ENCODE measurements at places on chromosomes 2 and 18.
A peak's percentile ranks its signal among the peaks of the same experiment; 100 is the strongest.

GRCh38 chr2:127640082-127641072, 5.6 kb upstream of the GPR17 start:
- peak; percentile 51 for DNase-seq

DNA sequence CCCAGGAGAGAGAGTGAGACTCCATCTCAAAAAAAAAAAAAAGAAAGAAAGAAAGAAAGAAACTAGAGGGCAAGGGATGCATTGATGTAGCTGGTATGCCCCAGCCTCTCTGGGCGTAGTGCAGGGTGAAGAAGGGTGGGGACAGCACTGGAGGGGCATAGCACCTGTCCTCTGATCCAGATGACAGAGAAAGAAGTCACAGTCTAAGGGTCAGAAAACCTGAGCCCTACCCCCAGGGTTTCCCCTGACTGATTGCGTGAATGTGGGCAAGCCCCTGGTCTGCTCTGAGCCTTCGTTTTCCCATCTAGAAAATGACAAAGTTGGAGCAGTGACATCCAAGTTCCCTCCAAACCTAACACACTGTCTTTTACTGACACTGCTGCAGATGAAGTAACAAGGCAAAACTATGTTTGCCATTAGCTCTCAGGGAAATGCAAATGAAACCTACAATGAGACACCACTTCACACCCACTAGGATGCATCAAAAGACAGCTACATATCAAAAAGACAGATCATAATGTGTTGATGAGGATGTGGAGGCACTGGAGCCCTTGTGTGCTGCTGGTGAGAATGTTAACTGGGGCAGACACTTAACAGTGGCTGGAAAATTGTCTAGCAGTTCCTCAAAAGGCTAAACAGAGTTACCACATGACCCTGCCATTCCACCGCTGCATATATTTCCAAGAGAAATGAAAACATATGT, 19.5 kb upstream of the YWHAQ start:
- DNase-seq, result no peak

DNA sequence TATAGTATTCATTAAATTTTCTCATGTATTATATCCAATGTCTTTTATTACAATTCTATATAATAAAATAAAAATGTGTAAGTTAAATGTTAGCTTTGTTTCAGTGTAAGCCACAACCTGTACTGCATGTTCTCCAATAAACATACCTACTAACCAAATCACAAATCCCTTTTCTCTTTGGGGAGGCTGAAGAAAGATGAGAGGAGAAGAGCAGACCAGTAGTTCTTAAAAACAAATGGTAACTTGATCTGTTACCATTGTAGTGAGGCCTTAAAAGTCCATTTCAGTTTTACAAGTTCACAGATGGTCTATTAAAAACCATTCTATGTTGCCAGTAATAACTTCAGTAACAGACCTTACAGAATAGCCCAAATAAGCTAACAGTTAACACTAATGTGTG, 100.5 kb downstream of the SOS1 start:
- DNase-seq, result no peak

- DNase-seq, result no peak
Measured at GRCh38 chr2:237879991-237880560, 20.7 kb downstream of the RAMP1 start.

GRCh38 chr2:162174746-162175145, 22.7 kb upstream of the GCG start:
- DNase-seq, result no peak

DNA sequence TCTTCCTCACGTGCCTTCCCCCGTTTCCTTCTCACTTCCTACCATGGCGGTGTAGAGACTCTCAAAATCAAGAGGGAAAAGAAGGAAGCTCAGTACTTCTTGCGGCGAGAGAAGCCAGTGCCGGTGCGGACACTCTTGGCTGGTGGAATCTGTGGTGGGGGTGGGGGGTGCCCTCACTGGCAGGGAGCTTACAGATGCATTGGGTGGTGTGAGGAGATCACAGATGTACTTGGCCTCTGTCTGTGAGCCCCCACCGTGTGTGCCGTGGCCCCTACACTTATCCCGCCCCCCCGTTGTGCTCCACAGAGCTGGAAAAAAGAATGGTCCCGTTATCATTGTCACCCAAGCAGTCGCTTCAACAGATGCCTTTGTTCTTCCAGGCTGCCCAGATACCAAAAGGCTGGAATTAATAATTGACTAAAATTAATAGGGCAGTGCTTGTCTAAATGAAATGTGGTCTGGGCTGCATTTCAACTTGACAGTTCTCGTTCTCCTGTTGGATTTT, 79.8 kb downstream of the VAPA start:
- DNase-seq, result no peak

GRCh38 chr2:86700690-86701089, 19.4 kb upstream of the RMND5A start:
- no peak for DNase-seq

- DNase-seq, result peak; percentile 29
Measured at GRCh38 chr18:2906704-2907549, 60.1 kb downstream of the EMILIN2 start.

DNA sequence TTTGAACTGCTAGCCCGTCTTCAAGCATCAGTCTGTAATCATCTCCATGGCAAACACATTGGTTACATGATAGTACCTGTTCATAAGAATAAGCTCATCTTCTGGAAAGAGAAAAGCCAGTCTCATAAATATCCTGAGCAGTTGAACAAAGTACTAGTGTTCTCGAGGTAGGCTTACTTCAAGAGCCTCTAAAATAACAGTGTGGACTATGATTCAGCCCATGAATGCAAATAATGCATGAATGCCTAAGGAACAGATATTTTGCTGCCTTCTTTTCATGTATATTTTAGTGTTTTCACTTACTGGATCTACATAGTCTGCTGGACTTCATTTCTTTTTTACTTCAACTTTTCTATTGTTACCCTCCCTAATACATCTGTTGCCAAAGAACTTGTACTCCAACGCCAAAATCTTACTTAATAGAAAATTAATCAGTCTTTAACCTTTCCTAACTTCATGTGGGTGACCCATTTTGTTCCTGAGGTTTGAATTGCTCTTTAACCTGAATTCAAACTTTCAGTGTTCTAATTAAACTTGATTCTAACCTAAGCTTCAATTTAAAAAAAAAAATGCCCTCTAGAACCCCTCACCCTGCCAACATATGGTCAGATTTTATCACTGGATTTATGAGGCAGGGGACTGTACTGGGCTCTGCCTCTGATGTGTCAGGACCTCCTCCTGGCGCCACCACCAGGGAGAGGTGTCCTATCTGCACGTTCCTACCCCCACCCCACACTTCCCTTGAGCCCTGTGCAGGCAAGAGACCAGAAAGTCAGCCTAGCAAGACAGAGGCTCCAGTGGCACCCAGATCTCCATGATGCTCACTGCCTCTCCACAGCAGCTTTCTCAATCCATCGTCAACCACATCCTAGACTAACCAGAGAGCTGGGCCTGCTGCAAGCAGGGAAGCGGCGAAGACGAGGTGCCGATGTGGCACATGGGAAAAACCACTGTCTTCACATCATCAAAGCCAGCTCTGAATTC, 264.7 kb upstream of the ID2 start:
- no peak for DNase-seq

- DNase-seq, result no peak
Measured at GRCh38 chr2:203395858-203396257, 67.7 kb downstream of the ABI2 start.

DNA sequence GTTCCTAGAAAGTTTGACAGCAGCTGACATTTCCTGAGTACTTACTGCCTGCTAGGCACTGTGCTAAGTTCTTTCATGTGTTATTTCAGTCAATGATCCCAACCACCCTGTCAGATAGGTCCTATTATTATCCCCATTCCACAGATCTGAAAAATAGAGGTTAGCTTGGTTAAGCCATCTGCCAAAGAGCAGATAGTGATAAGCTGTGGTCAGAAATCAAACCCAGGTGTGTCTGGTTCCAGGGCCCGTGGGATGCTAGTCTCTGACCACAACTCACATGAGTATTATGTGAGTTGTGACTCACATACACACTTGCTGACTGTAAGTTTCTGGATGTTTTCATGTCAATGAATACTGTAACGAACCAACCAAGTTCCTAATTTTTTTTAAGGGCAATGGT, 132.0 kb upstream of the APCDD1 start:
- no peak for DNase-seq

DNA sequence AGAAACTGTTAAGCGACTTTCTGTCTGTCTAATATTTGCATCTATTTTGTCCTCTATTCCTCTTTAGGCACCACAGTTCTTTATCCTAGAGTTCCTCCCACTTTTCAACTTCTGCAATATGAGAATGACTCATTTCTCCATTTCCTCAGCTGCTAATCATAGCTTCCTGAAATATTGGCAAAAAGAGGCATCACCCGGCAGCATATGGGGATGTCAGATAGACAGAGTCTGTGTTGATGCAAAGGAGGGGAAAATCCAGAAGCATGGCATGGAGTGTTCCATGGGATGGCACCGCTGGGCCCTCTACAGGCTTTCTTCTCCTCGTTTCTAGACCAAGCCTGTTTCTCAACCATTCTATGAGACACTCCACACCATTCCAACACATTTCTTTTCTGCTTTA, 93.4 kb downstream of the DOCK10 start:
- DNase-seq, result no peak

DNA sequence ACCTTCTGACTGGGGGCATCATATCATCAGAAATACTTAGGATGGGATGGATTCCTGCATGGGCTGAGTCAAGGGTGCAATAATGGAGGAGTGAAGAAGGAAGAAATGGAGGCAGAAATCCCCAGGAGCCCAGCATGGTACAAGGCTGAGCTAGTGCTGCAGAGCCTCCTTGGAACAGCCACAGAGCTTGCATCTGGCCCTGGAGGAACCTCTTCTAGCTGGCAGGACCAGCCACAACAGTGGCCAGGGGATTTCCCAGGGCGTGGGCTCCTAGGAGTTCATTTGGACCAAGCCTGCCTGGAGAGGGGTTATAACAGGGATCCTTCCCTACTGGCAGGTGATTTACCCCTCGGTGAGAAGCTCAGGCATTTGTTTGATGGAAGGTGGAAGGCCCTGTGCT, 4.7 kb upstream of the IL37 start:
- no peak for DNase-seq

DNA sequence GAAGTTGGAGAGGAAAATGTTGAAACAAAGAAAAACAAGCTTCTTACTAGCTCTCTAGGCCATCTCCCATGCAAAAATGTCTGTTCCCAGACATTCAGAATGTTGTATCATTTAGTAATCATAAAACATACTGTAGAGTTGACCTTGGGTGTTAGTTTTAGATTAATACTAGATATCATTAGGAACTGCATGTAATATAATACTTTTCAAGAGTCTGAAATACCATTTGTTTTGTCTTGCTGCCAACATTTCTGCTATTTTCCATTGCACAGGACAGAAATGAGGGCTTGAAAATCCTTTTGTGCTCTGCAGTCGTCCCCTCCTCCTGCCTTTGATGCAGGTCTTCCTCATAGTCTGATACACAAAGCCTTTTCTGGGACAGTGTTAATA, 89.5 kb upstream of the RBMS1 start:
- DNase-seq, result no peak

DNA sequence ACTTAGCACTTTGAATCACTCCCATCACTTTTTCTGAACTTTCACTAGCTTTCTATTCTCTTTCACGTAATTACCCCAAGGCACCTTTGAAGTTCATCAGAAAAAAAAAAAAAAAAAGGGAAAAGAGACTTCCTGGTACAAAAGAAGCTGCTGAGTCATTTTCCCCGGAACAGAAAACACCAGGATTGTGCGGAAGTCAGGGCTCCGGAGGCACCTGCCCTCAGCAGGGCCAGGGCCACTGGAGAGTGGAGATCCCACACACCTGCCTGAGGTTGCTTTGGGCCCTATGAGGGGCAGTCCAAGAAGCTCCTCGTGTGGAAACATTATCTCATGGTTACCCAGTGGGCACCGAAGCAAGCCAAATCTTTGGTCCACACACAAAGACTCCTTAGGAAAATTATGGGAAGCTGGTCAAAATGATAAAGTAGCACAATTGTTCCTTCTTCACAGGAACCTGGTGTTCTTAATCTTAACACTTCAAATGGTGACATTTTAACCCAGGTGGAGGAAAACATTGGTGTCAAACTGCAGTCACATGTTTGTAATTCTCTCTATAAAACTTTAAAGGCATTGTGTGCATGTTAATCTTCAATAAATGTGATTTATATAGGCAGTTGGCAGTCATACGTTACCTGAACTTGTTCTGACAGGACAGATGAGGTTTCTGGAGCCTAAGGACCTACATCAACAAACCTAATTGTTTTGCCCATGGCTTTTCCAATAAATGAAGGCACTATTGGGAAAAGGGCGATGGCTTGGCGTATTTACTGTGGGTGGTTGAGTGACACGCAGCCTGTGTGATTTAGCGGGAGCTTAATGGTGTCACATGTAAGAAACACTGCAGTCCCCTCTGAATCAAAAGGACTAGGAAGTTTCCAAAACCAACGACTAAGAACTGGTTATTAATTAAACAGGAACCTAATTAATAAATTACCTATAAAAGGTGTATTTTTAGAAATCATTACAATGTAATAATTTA, 23.4 kb upstream of the FAM110C start:
- DNase-seq, result no peak

DNA sequence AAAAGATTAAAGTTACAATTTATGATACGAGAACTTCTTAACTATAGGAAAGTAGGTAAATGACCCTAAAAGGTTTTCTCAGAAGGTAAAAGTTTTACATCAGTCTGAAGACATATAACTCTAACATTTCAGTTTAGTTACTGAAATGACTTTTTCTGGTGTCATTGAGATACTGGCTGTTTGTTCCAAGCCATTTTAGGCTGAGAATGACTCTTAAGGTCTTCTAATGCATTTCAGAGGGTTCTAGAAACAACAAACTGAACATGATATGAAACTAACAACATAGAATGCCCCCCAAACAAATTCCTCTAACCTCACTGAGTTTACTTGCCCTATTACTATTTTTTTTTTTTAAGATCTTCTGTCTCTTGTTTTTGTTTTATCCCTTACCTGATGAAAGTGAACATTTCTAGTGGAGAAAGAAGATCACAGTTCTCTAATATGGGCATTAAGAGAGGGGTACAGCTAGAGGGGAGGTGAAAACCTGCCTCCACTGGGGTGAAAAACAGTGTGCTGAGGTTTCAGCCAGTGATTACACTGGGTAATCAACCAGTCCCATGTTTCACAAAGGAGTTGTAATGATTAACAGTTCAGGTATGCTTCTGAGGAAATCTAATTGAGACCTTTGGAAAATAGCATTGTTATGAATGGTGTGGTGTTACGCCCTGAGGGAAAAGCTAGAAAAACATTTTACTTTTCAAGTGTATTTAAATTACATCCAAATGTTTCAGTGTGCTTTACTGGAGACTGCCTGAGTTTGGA, 11.2 kb downstream of the NABP1 start:
- DNase-seq, result no peak

Data from CD4-positive, alpha-beta T cell treated with Interleukin-4 for 1 hour (primary cell).